ENCODE measurements at places on chromosomes 2 and 18.

GRCh38 chr2:217938036-217938435, 64.8 kb downstream of the TNS1 start:
- DNase-seq, result no peak

- no peak for DNase-seq
Measured at GRCh38 chr18:3690764-3691066, 240.7 kb downstream of the TGIF1 start.

GRCh38 chr2:69644506-69644979, 1.0 kb upstream of the AAK1 start:
- DNase-seq, result no peak

GRCh38 chr2:222733470-222733845, 62.0 kb downstream of the MOGAT1 start:
- DNase-seq, result no peak

GRCh38 chr18:48896875-48897511, 53.8 kb downstream of the SMAD7 start:
- DNase-seq, result no peak

GRCh38 chr2:126802316-126802715, 96.4 kb upstream of the TEX51 start:
- no peak for DNase-seq
